ENCODE measurements at places on chromosomes 2 and 18. TPM values are rescaled to one million over a fixed set of nuclear protein-coding genes. Genes with fewer than 3 reads are reported as not detected.

DNA sequence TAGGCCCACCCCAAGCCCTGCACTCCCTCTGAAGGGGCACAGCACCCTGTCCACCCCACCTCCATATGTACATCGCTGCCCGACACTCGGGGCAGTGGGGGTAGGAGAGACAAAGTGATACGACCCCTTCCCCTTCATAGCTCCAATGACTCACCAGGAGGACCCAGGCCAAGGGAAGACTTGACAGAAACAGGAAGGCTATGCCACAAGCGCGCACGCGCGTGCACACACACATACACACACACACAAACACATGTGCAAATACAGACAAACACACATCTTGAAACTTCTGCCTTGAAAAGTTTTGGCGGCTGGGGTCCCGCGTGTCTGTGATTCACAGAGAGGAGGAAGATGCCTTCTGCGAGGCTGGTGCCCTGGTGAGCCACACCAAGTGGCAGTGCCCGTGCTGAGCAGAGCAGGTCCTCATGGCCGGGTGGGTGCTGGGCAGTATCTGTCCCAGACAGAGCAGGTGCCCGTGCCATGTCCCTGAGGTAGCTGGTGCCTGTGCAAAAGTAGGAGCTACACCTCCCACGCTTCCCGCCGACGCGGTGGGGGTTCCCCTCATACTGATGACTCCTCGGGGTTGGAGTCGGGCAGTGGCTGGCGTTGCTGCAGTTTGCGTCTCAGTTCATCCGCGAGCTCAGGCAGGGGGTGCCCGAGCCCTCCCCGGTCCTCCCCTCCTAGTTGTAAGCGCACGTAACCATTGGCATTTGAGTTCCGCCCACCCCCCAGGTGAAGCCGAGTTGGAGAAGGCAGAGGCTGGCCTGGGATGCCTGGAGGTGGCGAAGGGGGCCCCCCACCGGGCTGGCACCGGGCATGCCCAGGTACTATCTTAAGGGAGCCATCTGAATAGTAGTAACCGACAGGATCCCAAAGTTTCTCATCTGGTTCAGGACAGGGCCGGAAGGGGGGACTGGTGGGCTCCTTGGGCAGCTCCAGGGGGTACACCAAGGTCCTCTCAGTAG lies 2.5 kb upstream of the ANKRD39 start:
- no peak for DNase-seq

GRCh38 chr2:84288293-84288692 lies 170.8 kb downstream of the SUCLG1 start:
- DNase-seq = no peak

MROH2A gene
- total RNA-seq = not detected

DNA sequence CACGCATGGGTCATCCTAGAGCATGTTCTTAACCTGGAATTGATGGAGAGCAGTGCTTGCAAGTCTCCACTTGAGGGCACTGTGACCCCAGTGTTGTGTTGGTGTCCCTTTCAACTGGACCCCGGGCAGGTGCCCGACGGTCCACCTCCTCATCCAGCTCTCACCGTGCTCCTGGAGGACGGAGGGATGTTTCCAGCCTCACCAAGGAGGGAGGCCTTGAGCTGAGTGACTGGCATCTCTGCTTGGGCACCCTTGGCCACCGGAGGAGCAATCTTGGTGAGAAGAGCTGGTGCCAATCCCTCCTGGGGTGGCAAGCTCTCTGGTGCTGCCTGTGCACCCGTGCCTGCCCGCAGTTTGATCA lies 45.4 kb upstream of the ASB18 start:
- DNase-seq = no peak

FEV gene
- total RNA-seq = not detected

NAT8 gene
- not detected for total RNA-seq

POTEF gene
- total RNA-seq = not detected

- peak; percentile 37 for DNase-seq
Measured at GRCh38 chr2:70440621-70441020, 113.0 kb downstream of the TGFA start.

DNA sequence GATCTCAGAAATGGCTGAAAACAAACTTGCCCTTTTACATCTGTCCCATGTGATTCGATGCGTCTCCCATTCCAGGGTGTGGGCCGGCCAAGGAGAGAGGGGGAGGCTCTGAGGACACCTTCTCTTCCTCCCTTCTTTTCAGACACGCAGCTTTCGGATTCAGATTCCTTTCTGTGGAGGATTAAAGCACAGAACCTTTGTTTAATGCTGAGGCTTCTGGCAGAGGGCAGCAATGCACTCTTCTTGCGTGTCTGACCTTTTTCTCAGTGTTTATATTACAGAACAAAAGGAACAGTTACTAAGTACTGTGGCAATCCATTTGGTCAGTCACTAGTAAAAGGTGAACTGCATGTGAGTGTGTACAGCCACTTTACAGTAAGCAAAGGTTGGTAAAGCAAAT lies 268.9 kb upstream of the CCDC68 start:
- no peak for DNase-seq

ACMSD gene
- not detected for total RNA-seq

- DNase-seq = no peak
Measured at GRCh38 chr2:32678825-32679224, 51.0 kb downstream of the TTC27 start.

- no peak for DNase-seq
Measured at GRCh38 chr2:223001797-223002175, 50.2 kb upstream of the KCNE4 start.

DNA sequence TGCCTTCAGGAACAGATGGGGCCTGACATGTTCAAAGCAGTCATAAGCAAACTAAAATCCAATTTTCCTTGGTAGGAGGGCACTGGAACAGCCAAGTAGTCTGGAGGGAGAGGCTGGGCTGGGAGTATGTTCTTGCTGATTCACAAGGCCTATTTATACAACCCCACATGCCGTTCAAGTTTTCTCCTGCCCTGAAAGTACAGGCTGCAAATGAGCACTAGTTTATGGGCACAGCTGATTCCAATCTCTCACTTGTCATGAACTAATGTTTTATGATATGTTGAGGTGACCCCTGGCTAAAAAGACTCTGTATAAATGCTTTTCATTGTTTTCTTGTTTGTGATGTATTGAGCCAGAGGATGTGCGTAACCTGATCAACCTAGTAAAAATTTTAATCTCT lies 183.4 kb upstream of the SRD5A2 start:
- no peak for DNase-seq

DNA sequence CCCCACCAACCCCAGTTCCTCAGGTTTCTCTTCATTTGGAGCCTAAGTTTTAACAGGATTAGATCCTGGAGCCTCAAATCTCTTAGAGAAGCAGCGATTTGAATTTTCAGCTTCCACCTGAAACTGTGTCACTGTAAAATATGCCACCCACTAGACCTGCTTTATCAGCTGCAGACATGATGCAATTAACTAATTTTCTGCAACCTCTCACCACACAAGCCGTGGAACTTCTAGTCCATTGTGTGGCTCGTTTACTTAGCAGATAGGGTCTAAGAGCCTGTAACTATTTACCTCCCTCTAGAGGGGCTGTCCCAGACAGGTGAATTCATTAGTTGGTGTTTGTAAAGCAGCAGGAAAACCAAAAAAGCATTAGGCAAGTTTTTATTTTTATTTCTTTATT lies 31.6 kb upstream of the FZD5 start:
- DNase-seq = no peak

PKDCC gene
- total RNA-seq = not detected

DNA sequence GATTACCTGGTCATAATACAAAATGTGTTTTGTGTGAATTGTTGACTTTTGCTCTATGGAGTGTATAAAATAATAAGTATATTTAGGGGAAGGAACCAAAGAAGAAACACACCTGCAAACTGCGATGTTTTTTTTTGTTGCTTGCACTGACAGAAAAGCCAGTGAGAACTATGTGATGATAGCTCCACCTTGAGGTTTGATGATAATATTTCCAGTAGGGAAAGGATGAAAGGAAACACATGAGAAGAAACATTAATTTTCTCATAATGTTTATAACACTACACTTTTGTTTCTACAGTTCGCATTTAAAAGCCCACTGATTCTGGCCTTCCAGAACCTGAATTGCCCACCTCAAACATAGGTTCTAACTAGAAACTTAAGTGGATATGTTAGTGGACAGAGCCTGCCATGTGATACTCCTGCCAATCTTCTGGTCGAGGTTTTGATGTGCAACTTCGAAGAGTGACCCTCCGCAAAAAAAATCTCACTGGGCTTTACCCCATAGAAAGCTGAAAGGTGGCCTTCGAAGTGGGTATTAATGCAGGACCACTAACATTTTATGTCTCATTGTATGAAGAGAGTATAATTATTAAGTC lies 476.4 kb upstream of the SPHKAP start:
- DNase-seq = no peak

DNA sequence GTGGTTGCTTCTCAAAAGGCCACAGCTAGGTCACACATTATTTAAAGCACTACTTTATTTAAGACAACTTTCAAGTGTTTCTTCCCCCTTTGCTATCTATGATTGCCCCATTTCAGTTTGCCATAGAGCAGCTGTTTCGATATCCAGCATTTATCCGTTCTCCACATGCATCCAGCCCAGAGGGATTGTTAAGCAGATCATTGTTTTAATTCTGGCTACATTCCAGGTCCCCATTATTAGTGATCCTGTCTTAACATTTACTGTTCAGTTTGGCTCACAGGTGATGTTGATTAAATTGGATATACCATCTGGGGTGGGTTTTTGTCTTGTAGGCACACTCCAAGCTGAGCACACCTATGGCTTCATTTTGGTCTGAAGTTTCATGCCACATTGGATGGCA lies 638.7 kb downstream of the ZEB2 start:
- no peak for DNase-seq

DNA sequence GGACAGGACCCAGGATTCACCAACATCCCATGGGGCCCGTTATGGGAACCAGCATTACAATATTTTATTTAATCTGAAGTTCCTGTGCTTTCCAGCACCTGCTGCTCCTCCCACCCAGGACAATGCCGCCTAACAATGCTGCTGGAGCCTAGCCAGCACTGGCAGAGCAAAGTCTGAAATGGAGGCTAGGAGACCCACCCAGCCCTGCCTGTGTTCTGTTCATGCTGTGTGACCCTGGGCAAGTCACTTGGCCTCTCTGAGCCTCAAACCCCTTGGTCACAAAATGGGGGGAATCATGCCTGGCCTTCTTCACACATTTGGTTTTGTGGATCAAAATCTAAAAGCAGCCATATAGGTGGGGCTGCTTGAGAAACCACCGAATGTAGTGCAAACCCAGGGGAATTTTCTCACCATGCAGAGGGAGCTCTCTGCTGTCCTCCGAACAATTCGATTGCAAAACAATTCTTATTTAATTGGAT lies 38.5 kb upstream of the ODC1 start:
- DNase-seq = no peak

Measured in activated T-helper 1 cell treated with anti-CD3 and anti-CD28 coated beads, Interleukin-12 subunit alpha, Interleukin-12 subunit beta, Interleukin-2, Interleukin-4 antibody, amounts not matched to agents 30 ng/mL and 10 ng/mL and 1 ng/mL, durations not matched to agents 14 hours and 24 hours and 36 hours (primary cell).